ENCODE measurements at places on chromosomes 1 and 21.

DNA sequence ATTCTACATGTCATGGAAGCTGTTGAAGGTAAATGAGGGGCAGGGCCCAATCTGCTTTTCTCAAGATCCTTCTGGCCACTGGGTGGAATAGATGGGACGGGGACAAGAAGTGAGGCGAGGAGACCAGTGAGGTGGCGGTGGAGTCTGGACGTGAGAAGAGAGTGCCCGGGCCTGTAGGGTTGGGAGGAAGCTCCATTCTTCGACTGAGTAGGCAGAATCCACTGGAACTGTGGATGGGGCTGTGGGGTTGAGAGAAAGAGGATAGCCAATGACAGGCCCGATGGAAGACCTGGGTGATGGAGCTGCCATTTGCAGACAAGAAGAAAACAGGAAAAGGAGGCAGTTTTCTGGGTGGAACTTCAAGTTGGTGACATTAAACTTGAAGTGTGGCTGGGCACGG, 10.3 kb downstream of the SLC1A7 start:
- DNase-seq, result no peak

- DNase-seq, result no peak
These were observed 572.3 kb upstream of the PKN2 start for GRCh38 chr1:88111816-88112215.

DNA sequence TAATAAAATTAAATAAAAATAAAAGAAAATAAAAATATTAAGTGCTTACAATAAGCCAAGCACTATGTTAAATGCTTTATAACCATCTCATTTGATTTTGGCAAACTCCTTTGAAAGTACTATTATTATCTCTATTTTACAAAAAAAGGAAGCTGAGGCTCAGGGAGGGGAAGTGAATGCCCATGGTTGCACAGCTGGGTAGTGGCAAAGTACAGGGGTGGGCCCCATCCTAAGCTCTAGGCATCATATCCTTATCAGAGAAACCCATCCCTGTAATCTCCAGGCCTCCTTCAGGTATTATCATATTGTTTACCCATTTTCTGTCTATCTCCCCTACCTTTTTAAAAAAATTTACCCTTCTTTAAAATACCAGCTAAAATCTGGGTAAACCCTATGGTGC, 2.3 kb upstream of the MED18 start:
- no peak for DNase-seq

DNA sequence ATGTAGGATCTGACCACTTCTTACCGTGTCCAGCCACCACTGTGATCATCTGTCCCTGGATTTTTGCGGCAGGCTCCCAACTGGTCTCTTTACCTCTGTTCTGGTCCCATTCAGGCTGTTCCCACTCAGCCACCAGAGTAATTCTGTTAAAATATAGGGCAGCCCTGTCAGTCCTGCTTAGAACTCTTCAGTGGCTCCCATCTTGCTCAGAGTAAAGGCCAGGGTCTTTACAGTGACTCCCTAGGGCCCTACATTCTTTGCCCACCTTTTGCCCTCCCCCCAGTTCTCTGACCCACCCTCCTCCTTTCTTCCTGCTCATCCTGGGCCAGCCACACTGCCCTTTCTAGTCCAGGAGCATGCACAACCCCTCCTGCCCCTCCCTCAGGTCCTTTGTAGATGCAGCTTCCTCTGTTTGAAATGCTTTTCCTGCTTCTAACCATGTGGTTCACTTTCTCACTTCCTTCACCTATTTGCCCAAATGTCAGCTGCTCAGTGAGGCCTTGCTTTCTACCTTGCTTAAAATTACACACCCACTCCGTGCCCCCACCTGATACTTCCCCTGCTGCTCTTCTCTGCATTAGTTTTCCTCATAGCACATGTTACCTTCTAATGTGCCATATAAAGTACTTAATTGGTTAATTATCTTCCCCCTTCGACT, 7.8 kb downstream of the UBIAD1 start:
- DNase-seq, result no peak

DNA sequence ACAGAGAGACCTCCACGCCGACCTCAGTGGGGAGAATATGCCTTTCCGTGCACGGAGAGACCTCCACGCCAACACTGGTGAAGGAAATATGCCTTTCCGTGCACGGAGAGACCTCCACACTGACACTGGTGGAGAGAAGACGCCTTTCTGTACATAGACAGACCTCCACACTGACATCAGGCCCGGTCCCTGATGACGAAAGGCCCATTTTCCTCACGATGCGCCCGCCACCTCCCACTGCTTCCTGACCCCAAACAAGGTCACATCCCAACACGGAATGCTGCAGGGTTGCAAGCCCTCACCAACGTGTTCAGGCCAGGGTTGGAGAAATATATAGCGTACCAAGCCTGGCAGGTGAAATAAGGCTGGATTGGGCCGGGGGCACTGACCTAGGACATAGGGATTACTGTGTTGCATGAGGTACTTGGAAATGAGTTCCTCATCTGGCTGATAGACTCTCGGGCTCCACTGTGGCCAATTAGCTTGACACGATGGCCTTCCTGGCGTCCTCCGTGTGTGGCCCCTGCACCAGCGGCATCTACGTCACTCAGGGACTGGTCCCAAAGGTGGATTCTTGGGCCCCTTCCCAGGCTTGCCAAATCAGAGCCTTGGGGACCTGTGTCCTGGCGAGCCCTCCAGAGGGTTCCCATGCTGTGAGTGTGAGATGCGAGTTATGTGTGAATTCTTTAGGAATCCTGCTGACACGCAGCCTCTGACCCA, 16.5 kb upstream of the SUMO3 start:
- DNase-seq, result no peak

All from midbrain (tissue), 1 donor.